Upper lobe of right lung (tissue), 1 donor: ENCODE measurements at places on chromosomes 1 and 21. TPM values are rescaled to one million over a fixed set of nuclear protein-coding genes. Genes with fewer than 3 reads are reported as not detected.

The MROH9 gene
- not detected for total RNA-seq

The OR2T8 gene
- not detected for total RNA-seq

The CEP104 gene
- 61.0 TPM for total RNA-seq

The CNR2 gene
- total RNA-seq = 0.06 TPM

The PKP1 gene
- 0.69 TPM for total RNA-seq

The TXLNA gene
- 47.5 TPM for total RNA-seq

The ATP1A4 gene
- 0.96 TPM for total RNA-seq

The CHI3L2 gene
- 50.3 TPM for total RNA-seq

The CLCA1 gene
- total RNA-seq = not detected

The FCRL6 gene
- total RNA-seq = 3.2 TPM

The ALG14 gene
- 3.4 TPM for total RNA-seq

The ARHGAP30 gene
- total RNA-seq = 38.0 TPM

The ATP6V1G3 gene
- total RNA-seq = not detected

The RAD54L gene
- total RNA-seq = 1.0 TPM

The NPR1 gene
- total RNA-seq = 69.4 TPM

The HSD3B2 gene
- not detected for total RNA-seq

The IER5 gene
- 32.0 TPM for total RNA-seq

The LRRN2 gene
- total RNA-seq = 3.2 TPM

The PLEKHA6 gene
- total RNA-seq = 7.1 TPM

The CLCA4 gene
- total RNA-seq = not detected

The GJA9 gene
- total RNA-seq = not detected

The EPHA2 gene
- total RNA-seq = 44.8 TPM

The LCK gene
- 8.3 TPM for total RNA-seq
